ENCODE measurements at places on chromosomes 1 and 21.

DNA sequence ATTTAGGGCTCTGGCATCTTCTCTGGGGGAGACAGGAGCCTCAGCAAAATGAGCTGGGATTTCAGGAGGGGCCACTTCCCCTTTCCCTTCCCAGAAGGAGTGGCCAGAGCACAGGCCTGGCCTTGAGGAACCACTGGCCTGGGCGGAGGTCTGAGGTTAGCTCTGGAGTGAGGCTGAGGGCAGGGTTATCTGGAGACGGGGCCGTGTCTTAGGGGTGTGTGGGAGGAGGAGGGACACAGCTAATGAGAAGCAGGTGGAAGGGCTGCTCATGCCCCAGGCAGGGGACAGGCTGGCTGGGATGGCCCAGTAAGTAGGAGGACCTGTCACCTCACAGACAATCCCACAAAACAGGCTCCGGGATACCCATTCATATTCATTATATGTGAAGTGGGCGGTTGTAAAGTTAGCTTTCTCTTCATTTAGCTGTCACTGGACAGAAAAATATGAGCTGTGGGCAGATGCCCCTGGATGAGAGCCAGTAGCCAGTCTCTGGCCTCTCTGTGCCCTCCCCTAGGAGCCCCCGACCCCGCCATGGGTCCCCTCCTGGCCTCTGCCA lies 12.4 kb downstream of the ALX3 start:
- no peak for DNase-seq

DNA sequence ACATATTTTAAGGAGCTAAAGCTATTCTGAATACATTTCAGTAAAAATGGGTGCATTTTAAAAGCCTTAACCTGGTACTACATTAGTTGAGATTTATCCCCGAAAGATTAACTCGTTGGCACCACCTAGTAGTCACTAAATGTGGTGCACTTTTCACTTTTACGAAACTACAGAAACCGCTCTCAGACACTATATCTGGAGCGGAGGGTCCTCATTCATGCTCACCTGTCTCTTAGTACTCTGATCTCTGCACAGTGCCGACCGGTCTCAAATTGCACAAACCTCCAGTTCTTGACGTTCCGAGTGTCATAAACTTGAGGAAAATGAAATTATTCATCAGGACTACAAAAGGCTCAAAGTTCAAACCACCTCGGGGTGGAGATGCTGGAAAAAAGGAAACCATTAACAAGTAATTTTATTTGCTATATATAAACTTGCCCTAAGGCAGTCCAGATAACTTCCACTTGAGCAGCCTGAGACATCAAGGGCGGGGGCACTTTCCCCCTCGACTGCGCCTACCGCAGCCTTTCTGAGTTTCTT lies 722 bp downstream of the LZIC start:
- DNase-seq: peak; percentile 42

GRCh38 chr1:169307176-169307575 lies 60.4 kb downstream of the NME7 start:
- DNase-seq: no peak

DNA sequence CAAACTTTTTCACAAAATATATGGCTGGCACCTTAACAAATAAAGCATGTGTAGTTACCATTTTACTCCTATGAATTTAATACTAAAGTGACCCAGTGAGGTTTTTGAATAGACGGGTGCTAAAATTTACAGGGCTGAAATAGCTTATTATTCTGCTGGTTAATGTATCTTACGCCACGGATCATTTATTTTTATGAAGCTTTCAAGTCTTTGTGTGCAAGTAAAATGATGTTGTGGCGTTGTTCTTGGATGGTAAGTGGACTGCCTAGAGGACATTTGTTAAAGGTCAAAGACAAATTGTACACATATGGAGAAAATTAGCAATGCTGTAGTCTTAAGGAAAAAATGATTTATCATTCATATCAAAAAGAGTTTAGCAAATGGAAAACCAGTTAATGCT lies 22.8 kb downstream of the INSL5 start:
- DNase-seq: no peak

DNA sequence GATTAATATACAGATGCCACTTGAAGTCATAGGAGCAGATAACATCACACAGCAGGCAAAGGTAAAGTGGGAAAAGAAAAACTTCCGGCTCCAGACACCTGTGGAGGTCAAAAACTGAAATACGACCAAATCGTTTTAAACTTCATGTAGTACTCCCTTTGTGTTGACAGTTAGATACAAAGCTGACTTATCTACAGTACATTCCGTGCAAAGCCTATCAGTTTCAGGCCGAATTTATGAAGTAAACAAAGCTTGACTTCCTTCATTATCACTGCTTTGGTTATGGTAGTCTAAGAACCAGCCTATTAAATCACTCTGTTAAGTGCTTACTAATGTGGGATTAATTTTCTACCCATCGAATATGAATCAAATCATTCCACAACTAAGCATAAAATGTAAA lies 156.3 kb downstream of the SMYD3 start:
- DNase-seq: no peak

GRCh38 chr1:98369463-98369862 lies 292.1 kb upstream of the SNX7 start:
- DNase-seq: no peak

All from HuH-7.5 (cell line).